ENCODE measurements at places on chromosomes 1 and 21.

GRCh38 chr1:3674100-3675094 is 22.1 kb downstream of the TP73 start:
- no peak for DNase-seq

- peak; percentile 91 for DNase-seq
Observed at GRCh38 chr21:42120101-42120902, 49.2 kb downstream of the UMODL1 start.

- DNase-seq = no peak
Observed at GRCh38 chr21:34913811-34914210, 135.3 kb downstream of the RUNX1 start.

DNA sequence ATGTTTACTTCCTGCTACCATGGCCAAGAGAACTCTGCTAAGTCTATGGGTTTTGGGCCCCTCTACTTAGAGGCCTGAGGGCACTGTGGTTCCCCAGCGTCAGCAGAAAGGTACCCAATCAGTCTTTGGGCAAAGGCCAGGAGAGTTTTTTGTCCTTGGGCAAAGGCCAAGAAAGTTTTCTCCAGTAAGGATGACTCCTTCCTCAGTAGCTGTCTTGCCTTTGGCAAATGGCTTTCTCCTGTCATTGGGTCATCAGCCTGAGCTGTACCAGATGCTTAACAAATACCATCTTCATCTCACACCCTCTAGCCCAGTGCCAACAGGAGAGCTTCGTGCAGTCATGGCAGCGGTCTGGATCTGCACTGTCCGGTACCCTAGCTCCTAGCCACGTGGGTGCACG is 199.3 kb upstream of the TMEM51 start:
- no peak for DNase-seq

DNA sequence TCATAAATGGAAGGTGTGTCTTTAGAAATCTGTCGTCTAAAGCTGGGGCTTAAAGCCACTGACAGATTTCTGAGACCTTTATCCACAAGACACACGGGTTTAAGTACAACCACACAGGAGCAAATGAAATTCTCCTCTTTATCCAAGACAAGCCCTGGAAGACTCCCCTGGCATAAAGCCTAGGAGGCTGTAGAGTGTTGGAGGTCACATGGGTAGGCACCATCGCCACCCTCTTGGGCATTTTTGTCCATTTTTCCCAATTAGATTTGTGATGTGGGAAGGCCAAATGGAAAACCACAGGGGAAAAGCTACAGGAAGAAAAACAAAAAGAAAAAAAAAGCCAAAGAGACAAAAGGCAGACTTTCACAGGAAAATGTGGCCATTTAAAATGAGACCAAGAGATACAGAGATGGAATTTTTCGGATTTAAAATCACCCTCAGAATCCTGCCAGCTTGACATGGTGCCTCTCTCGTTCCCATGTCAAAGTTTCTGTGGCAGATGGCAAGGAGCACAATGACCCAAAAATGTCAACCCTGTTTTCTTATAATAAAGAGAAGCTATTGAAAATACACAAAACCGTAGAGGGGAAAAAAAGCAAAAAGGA is 91.9 kb downstream of the PLD5 start:
- no peak for DNase-seq

DNA sequence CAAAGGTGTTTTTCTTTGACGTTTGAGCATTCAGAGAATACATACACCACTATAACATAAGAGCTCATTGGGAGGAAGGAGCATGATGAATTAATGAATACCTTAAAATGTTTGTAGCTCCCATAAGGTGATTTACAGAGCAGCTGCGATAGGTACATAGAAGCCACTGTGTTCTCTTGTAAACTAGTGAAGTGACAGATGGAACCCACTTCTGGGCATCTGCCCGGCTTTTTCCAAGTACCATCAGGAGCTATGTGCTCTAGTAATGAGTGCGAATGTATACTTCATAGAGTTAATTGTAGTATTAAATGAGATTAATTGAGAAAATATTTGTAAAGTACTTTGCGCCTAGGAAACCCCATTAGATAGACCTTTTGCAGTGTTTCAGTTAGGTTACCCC is 48.4 kb downstream of the HENMT1 start:
- no peak for DNase-seq

- DNase-seq = no peak
Observed at GRCh38 chr1:39085174-39085573, 59.0 kb downstream of the NDUFS5 start.

DNA sequence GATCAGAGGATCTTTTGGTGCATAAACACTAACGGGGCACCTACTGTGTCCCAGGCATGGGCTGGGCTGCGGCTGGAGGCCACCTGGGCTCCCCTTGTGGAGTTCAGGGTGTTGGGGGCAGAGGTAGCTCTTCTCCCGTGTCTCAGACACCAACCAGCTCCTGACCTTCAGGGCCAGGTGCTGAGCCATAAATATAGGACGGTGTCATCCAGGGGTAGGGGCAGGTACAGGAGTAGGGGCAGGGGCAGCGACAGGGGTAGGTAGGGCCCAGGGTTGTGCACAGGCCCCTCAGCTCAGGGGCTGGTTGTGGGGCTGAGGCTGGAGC is 18.0 kb upstream of the LRRC3 start:
- DNase-seq = no peak

DNA sequence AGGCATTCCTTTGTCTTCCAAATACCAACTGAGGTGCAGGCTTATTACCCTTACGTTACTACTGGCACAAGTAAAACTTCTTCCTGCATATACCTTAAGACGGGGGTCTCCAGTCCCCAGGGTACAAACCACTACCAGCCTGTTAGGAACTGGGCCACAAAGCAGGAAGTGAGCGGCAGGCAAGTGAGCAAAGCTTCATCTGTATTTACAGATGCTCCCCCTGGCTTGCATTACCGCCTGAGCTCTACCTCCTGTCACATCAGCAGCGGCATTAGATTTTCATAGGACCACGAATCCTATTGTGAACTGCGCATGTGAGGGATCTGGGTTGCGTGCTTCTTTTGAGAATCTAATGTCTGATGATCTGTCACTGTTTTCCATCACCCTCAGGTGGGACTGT is 113.1 kb downstream of the SLC45A1 start:
- DNase-seq = no peak

DNA sequence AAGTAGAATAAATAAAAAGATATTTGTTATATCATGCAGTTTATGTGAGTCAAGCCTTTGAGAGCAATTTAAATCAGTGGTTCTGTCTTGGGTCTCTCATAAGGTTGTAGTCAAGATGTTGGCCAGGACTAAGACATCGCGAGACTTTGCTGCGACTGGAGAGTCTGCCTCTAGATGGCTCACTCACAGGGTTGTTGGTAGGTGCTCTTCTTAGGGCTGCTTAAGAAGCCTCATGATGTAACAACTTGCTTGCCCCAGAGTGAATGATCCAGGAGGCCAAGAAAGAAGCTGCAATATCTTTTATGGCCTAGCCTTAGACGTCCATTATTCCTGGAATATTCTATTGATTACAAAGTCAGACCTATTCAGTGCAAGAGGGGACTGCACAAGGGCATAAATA is 73.1 kb upstream of the CACHD1 start:
- DNase-seq = no peak

- DNase-seq = no peak
Observed at GRCh38 chr1:30789388-30790255, 32.0 kb upstream of the LAPTM5 start.

DNA sequence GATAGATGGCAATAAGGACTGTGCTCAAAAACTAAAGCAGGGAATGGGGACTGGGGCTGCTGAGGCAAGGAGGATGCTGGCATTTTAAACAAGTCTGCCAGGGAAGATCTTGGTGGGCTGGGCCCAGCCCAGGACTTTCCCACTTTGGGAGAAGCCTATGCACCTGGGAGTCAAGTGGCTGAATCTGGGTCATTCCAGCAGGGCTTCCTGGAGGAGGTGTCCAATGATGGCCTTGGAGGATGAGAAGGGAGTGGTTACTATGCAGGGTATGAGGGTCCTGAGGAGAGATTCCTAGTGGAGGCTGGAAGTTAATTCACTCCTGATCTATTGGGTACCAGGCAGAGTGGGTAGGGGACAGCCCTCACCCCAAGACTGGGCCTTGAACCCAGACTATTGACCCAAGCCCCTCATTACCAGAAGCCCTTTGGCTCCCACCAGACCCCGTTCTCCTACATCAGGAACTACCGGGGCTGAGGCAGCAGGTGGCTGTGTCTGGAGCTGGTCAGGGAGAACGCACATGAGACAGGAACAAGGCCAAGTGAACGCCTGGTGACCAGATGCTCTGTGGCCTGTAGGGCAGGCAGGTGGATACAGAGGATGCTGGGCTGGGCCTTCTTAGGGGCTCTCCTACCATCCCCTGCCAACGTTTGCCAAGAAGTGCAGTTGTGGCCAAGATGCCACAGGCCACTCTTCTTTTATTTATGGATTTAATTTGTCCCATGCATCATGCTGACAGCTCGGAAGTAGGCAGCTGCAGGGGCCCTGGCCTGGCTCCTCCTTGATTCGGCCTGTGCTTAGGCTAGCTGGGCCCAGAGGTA is 18.3 kb upstream of the LRP8 start:
- no peak for DNase-seq

DNA sequence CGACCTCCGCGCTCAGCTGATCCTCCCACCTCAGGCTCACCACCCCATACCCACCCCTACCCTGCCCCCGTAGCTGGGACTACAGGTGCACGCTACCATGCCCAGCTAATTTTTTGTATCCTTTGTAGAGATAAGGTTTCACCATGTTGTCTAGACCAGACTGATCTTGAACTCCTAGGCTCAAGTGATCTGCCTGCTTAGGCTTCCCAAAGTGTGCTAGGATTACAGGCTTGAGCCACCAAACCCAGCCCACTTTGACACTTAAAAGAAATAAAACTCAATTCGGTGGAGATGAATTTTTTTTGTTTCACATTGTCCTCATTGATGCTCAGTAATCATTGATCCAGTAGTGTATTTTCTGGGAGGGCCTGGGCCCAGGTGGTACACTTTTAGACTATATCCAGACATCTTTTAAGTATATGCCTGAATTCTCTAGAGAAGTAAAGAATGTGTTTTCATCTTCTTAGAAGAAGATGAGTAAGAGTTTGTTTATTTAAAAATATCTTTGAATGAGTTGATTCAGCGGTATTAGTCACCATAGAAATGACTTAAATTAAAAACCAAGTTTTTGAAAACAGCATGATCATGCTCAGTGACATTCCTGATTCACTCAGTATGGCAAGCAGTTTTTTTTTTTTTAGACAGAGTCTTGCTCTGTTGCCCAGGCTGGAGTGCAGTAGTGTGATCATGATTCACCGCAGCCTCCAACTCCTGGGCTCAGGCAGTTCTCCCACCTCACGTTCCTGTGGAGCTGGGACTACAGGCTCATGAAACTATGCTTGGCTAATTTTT is 57.8 kb downstream of the EPB41 start:
- no peak for DNase-seq

- peak; percentile 76 for DNase-seq
Observed at GRCh38 chr1:202074985-202075384, 47.7 kb upstream of the GPR37L1 start.

GRCh38 chr1:29725262-29725661 is 488.9 kb downstream of the PTPRU start:
- no peak for DNase-seq

GRCh38 chr1:194279975-194280374 is 1093.6 kb upstream of the B3GALT2 start:
- no peak for DNase-seq

- no peak for DNase-seq
Observed at GRCh38 chr21:25420831-25421230, 186.4 kb downstream of the MRPL39 start.

DNA sequence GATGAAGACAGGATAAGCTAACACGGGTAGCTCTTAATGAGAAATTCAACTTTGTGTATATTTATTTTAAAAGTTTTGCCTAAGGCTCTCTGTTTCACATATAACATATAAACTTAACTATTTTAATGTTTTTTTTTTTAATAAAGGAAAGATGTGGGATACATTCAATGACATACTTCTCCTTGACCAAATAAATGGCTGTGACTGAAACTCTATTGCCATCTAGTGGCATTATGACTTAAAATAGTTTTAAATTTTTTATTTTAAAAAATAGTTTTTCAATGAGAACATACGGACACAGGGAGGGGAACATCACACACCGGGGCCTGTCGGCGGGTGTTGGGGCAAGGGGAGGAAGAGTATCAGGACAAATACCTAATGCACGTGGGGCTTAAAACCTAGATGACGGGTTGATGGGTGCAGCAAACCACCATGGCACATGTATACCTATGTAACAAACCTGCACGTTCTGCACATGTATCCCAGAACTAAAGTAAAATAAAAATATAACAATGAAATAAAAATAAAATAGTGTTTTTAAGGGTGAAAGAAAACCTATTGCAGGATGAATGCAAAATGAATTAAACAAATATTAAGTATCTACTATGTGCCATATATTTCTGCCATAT is 83.4 kb downstream of the LYST start:
- peak; percentile 42 for DNase-seq

GRCh38 chr1:246607462-246607861 is 41.2 kb downstream of the CNST start:
- DNase-seq = no peak

- no peak for DNase-seq
Observed at GRCh38 chr1:167409183-167409582, 109.1 kb downstream of the CD247 start.

DNA sequence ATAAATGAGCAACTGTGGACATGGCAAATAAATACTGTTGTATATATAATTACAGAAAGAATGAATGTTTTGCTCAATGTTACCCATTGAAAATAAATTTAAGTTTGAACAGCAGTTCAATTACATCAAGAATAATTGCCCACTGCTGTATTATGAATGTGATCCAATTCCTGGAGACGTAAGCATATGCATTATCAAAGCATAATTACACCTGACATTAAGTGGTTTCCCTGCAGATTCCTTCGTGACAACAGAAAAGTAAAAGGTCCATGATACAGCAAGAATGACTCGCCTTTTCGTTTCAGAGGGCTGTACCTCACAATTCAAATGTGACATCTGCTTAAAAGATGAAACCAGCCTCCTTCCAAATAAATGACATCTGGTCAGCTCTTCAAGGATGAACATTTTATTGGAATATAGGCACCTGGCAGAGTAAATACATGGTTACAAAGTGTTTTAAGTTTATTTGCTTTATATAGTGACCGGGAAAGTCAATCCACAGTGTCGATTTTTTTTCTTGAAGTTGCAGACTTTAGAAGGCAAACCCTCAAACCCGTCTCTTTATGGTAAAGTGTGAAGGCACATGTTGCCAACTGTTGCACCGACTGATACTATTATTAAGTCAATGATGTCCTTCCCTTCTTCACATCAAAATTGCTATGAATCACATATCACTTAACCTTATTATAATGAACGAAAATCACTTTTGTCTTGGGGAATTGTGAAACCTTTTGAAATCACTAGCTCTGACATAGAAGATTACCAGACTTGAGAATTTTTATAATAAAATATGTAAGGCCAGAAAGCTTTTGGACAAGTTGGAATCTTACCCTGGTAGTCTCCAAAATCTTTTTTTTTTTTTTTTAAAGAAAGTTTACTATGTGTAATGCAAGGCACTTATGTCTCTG is 36.2 kb upstream of the EDEM3 start:
- peak; percentile 67 for DNase-seq

DNA sequence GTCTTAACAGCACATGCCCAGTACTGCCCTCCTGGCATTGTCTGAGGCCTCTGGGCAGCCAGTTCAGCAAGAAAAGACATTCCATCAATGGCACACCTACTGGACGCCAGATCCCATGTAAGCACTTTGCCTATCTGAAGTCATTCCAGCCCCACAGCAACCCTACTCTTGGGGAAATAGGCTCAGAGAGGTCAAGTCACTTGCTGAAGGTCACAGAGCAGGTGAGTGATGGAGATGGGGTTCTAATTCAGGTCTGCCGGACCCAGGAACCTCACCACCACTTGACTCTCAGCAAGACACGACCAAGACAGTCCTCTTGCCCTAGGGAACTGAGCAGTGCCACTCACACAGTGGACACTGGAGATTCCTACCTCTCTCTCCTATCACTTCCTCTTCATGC is 79.4 kb downstream of the PAX7 start:
- DNase-seq = no peak

Data from NCI-H146 (cell line).